ENCODE measurements at places on chromosomes 4 and X.

DNA sequence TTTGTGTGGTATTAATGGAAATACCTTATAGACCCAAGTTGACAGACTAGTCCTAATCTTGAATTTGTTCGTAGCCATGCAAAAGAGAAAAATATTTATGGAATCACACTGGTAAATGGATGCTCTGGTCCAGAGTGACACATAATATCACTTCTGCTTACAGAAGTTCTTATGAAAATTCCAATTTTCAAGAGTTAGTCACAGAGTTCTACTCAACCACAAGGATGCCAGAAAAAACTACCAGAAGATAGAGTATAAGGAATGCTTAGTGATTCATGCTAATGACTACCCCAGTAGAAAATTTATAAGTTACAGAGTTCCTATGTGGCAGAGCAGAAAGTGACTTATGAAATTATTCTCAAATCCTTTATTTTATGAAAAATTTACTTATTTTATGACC is 1384.8 kb downstream of the FAM133A start:
- peak; percentile 47 for DNase-seq

- no peak for DNase-seq
Observed at GRCh38 chr4:112199041-112199440, 32.5 kb upstream of the AP1AR start.

- no peak for DNase-seq
Observed at GRCh38 chr4:6112606-6113290, 87.6 kb downstream of the JAKMIP1 start.

DNA sequence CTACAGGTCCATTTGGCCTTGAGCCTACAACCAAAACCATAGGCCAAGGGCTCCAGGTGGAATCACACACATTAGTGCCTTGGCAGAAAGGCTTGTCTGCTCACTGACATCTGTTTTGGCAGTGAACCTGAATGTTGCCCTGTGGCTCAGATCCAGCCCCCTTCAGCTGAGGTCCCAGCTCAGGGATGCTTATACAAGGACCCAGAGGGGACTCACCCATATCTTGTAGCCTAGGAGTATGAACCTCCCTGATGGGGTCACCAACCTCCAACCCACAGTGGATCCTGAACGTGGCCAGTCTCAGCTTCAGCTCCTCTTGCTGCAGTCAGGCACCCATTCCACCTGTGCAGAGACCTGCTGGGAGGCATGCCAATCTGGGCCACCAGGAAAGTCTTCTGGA is 50.8 kb upstream of the HMX1 start:
- no peak for DNase-seq

- DNase-seq, result peak; percentile 2
Observed at GRCh38 chrX:77003956-77004355, 443.2 kb upstream of the FGF16 start.

DNA sequence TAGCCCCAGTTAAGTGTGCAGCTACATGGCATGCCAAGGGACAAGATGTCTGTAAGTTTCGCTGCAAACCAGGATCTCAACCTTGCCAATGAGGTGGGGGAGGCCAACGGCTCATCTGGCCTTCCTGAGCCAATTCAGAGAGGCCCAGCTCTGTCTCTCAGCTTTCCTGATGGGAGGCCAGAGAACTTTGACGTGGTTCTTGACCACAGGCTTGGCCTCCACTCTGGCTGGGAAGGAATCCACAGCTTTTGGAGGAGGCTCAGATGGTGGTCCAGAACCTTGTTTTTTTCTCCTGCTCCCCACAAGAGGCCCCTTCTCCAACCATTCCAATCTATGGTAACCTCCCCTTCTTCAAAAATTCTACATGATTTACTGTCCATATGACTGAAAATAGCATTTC is 9.8 kb downstream of the CAPN6 start:
- no peak for DNase-seq

DNA sequence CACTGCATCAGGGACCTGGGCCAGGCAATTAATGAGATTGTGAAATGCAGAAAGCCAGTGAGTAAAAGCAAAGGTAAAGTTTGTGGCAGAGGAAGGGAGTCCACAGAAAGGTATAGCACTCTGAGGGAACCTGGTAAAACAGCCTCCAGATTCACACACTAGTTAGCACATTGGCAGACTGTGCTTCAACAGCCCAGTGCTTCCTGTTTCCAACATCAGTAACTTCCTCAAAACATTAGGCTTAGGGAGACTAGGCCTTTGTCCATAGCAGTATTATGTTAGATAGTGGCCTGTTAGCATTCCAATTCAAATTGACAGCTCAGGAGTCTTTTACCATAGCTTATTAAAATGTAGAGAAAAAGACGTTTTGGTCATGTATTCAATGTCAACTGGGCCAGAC is 582.6 kb upstream of the ACTRT1 start:
- no peak for DNase-seq

GRCh38 chr4:78517050-78517652 is 34.4 kb upstream of the ANXA3 start:
- DNase-seq, result peak; percentile 64

DNA sequence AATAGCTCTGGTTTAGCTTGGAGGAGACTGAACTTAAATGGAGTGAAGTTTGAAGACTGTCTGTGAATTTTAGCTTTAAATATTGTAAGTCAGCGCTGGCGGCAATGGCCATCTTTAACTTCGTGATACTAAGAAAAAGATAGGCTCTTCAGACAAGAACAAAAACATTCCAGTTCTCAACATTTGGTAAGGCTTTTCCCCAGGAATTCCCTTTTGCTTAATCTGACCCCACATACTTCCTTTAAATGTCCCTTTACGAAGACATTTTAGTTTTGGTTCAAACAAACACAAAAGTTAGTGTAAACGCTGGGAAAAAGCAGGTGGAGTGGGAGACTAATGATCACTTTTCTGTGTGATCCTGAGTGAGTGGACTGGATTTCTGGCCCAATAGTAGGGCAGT is 106.2 kb downstream of the MAML3 start:
- no peak for DNase-seq

- DNase-seq, result no peak
Observed at GRCh38 chr4:158032733-158033415, 140.0 kb downstream of the GASK1B start.

- DNase-seq, result peak; percentile 39
Observed at GRCh38 chrX:53631156-53631555, 55.4 kb downstream of the HUWE1 start.

Measured in astrocyte of the hippocampus (primary cell).